ENCODE measurements at places on chromosomes 12 and 14.

DNA sequence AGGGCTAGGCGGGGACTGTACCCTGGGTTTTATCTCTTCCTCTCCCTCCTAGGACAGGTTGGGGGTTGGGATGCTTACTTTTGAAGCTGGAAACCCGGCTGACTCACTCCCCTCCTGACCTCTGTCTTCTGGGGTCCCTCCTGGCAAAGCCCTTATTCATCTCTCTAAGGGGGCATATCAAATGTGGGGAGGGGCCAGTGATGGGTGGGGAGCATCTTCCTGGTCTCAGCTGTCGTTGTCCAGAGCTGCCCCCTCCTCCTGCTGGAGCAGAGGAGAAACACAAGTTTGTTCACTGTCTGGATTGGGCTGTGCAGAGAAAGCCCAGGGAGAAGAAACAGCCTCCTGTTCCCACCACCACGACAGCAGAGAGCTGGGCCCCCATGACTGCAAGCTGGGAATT is 85.8 kb downstream of the TNFAIP2 start:
- DNase-seq: no peak

- no peak for DNase-seq
These were observed 403.5 kb downstream of the SLC16A7 start for GRCh38 chr12:59999291-59999690.

DNA sequence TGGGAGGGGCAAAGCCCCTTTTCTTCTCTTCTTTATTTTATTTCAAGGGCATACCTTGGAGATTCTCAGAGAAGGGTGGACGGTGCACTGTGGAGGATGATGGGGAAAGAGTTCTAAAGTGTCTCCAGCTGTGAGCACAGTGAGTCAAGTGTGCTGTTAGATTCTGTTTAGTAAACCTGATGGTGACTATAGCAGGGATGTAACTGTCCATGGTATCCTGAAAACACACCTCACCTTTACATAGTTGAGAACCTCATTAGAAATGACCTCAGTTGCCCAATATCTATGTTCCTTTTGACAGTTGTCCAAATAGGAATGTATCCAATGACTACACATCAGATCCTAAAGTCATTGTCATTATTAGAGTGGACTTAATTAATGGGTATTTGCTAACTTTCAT is 38.0 kb downstream of the CNTN1 start:
- DNase-seq: no peak

DNA sequence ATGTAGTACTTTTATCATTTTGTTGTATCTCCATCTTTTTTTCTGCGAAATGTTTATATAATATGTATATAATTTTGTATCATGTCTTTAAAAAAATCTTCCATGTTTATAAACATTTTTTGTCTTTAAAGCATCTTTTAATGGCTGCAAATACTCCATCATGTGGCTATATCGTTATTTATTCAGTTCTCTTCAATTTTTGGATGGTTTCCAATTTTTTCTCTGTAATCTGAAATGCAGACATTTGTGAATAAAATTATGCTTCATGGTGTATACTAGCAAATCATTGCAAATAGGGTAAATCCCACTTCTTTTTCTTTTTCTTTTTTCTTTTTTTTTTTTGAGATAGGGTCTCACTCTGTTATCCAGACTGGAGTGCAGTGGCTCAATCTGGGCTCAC is 54.0 kb downstream of the CPSF2 start:
- no peak for DNase-seq

DNA sequence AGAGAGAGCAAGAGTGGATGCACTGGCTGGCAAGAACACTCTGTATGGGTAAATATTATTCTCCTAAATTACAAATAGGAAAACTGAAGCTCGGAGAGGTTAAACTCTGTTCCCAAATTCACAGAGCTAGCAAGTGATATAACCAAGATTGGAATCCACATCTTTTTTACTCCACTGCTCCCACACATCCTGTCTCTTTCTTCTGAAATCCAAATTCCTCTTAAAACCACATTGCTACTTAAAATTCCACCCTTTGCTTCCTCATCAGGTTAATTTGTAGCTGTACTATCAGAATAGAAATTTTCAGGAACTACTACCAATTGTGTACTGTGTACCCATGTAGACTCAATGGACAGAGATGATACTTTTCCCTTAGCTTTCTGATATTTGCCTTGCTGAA is 74.4 kb downstream of the ARMH4 start:
- DNase-seq: no peak

DNA sequence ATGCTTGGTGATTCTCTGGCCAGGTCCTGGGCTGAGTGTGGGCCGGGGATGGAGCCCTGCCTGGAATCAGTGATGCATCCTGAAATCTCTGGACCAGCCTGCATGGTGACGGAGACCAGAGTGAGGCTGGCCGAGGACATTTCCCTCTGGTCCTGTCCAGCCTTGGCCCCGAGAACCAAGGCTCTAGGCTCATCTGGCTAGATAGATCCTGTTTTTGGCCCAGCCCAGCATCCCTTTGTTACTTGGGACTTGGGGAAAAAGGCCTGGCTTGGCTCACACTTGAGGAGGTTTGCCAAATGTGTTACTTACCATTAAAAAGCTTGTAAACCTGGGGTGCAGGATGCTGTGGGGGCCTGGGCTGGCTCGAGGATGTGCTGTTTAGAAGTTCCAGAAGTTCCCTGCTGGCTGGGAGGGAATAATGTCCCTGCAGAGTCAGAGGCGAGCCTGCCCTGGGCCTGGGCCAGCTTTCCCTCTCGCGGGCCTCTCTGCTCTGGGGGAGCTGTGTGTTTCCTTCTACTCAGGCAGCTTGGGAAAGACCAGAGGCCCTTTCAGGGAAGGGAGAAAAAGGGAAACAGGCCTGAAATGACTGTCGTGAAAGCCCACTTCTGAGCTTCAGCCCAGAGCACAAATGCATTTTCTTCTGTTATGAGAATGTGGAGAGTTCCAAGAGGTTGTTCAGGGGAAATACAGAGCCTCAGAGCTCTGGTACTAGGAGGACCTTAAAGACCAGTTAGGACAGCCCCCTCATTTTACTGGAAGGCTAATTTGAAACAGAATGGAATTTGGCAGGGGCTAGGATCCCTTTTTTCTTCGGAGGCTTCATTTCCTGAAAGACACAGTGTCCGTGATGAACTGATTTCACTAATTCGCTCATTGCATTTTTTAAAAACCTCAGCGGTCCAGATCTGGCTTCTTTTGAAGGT is 47.2 kb upstream of the CTDSP2 start:
- no peak for DNase-seq

DNA sequence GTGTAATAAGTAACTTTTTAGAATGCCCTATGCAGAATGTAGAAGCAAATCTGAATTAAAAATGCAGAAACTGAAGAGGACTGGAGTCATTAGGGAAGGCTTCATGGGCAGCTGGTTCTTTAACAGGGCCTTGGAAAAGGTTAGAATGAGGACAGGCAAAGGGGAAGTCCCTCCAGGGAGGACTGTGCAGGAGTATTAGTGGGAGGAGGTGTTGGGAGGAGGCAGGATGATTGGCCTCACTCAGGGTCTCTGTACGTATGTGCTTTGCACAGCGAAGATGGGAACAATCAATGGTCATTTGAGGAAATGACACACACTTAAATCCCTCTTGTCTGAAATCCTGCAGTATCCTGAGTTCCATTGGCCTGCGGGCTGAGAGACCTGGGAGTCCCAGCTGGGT is 119.7 kb downstream of the PTCSC3 start:
- DNase-seq: no peak

DNA sequence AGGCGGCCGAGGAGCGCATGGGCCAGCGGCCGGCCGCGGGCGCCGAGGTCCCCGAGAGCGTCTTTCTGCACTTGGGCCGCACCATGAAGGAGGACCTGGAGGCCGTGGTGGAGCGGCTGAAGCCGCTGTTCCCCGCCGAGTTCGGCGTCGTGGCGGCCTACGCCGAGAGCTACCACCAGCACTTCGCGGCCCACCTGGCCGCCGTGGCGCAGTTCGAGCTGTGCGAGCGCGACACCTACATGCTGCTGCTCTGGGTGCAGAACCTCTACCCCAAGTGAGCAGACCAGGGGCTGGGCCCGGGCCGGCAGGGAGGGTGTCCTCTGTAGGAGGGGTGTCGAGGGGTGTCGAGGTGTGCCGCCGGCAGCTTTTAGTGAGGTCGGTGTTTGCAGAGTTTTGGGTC is 4.1 kb downstream of the TNFAIP2 start:
- DNase-seq: no peak

- DNase-seq: no peak
These were observed 3.5 kb upstream of the ASB8 start for GRCh38 chr12:48160807-48161206.

DNA sequence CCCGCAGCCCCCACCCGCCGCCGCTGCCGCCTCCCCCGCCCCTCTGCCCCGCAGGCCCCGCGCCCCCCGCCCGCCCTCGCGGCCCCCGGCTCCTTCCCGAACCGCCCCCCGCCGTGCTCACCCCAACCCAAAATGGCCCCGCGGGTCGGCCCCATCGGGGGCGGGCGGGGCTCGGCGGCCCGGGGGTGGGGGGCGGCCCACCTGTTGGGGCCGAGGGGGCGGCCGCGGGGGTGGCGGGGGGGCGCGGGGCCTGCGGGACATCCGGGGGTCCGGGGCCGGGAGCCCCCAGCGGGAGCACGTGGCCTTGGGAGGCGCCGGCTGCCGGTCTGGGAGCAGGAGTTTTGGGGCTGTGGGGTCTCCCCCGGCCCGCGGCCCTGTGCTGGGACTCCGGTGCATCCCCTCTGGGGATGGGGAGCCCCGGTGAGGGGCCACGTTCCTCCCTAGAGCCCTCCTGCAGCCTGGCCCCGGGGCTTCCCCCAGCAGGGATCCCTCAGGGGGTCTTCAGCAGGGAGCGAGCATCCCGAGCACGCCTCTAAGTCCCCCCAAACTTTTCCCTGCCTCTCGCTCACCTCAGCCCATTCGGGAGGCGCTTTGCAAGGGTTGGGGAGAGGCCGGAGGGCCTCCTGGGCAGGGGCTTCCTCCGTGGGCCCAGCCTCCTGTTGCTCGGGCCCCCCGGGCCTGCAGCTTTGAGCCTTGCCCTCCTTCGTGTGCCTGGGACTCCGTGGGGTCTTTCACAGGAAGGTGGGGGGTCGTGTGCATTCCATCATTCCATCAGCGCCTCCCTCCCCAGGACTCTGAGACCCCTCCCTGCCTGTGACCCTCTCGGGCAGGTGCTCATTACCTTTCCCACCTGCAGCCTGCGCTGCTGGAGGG is 710 bp downstream of the MTA1 start:
- DNase-seq: no peak

- DNase-seq: no peak
These were observed 6.5 kb upstream of the LGMN start for GRCh38 chr14:92754966-92755365.

DNA sequence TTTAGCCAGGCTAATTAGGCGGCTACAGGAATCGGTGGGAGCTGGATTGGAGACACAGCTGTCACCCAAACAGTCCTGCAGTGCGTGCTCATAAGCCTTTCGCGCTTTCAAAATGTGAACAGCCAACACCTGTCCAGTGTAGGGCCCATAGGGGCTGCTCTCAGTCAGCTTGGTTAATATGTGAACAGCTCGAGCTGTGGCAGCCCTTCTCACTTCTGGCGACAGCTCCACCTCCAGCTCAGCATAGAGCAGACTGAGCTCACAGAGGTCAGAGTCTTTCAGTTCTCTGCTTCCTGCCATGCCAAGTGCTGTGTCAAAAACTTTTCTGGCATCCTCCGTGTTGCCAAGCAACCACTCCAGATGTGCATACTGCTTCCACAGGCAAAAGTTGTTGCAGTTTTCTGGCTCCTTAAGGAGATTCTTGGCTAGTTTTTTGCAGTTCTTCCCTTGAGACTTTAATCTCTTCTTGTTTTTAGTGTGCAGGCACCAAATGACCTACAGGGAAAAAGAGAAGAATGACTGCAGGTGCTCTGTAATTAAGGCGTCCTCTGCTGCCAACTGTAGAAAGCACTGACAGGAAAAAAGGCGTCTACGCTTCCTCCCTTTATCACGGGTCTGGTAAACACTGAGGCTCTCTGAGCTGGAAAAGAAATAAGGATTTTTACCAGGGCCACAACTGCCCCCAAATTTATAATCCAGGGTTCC is 32.5 kb downstream of the PSMC1 start:
- no peak for DNase-seq

GRCh38 chr12:115934046-115934445 is 343.4 kb downstream of the MED13L start:
- no peak for DNase-seq

- no peak for DNase-seq
These were observed 643.2 kb downstream of the RPL10L start for GRCh38 chr14:46008348-46008747.

DNA sequence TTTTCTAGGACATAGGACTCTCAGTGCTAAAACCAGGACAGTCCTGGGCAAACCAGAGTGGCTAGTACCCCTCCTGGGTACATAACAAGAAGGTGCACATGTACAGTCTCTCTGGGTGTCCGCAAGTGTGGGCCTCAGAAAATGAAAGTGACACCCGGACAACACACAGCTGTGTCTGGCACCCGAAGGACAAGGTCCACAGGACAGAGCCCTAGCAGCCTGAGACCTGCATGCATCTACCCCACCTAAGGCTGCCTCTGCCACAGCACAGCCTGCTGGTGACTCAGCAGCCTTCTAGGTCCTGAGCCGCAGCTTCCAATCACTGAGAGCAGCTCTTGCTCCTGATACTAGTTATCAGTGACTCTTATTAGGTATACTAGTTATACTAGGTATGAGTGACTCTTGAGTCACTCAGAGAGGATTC is 784.1 kb upstream of the TBX3 start:
- no peak for DNase-seq

- no peak for DNase-seq
These were observed 181.3 kb downstream of the CCDC59 start for GRCh38 chr12:82176761-82177490.

DNA sequence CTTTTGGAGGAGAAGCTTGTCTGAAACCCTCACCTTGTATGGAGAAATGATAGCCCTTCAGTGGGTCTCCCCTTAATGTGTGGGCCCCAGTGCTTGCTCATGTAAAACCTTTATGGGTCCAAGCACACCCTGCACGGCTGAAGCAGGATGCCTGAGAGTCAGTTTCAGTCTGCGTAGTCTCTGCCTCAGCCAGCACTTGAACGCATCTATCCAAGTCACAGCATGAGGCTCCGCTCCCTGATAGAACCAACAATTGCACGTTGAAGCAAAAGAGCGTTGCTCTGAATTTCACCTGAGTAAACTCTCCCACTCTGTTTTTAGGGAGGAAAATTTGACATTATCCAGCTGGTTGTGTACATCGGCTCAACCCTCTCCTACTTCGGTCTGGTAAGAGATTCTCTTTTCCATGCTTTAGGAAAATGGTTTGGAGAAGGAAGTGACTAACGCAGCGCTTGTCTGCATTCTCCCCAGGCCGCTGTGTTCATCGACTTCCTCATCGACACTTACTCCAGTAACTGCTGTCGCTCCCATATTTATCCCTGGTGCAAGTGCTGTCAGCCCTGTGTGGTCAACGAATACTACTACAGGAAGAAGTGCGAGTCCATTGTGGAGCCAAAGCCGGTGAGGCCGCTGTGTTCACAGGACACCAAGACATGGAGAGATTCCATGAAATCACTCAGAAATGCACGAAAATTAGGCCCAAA is 33.0 kb upstream of the P2RX4 start:
- no peak for DNase-seq

GRCh38 chr14:76405627-76406026 is 29.7 kb downstream of the ESRRB start:
- no peak for DNase-seq

GRCh38 chr14:94114589-94115057 is 4.1 kb downstream of the IFI27 start:
- DNase-seq: no peak

- no peak for DNase-seq
These were observed 1197.9 kb downstream of the VRK1 start for GRCh38 chr14:97995038-97995437.

GRCh38 chr14:86802726-86803125 is 1190.3 kb downstream of the GALC start:
- no peak for DNase-seq

- DNase-seq: no peak
These were observed 3.4 kb downstream of the DHH start for GRCh38 chr12:49091056-49091835.

GRCh38 chr14:47009615-47010014 is 358.0 kb upstream of the RPL10L start:
- no peak for DNase-seq

All from stimulated activated CD4-positive, alpha-beta T cell treated with anti-CD3 and anti-CD28 coated beads, Interleukin-4, amount 100 ng/mL, for 24 hours (primary cell).